H9 (cell line): ENCODE measurements at places on chromosomes 12 and 14. TPM values are rescaled to one million over a fixed set of nuclear protein-coding genes. Genes with fewer than 3 reads are reported as not detected.

The SLC5A8 gene
- 0.07 TPM in 2 replicates for total RNA-seq

GRCh38 chr12:10027721-10028120 lies 2.8 kb upstream of the CLEC9A start:
- H3K27ac ChIP-seq: no peak overlapping the region
- no peak for DNase-seq
- no peaks in the 10 kb centered on the region for H3K27me3 ChIP-seq
- peaks cover 2% of the 10 kb centered on the region; the same call in 2 of the 3 replicates for H3K36me3 ChIP-seq

GRCh38 chr14:42855085-42855484 lies 1248.4 kb downstream of the LRFN5 start:
- H3K27ac ChIP-seq: no peak overlapping the region
- H3K4me1 ChIP-seq: no peaks in the 10 kb centered on the region
- no peaks in the 10 kb centered on the region for H3K27me3 ChIP-seq
- no peak for DNase-seq

DNA sequence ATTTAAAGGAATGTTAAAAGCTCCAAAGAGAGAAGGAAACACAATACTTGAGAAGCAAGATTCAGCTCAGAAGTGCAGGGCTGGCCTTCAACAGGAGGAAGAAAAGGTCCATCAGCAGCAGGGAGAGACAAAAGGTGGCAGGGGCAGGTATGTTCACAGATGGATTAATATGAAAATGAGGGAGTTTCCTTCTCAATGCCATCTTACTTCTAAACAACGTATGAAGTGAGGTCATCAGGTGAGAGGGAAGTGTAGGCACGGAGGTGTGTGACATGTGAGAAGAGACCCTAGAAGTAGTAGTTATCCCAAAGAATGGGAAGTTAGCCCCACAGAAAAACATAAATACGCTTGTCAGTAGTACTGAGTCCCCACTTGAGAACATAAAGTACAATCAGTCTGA lies 122.5 kb downstream of the CCER1 start:
- no peak overlapping the region for H3K4me3 ChIP-seq
- H3K27ac ChIP-seq: no peak overlapping the region
- no peak for DNase-seq
- H3K36me3 ChIP-seq: no peaks in the 10 kb centered on the region

The MANSC4 gene
- total RNA-seq: not detected in 2 replicates

DNA sequence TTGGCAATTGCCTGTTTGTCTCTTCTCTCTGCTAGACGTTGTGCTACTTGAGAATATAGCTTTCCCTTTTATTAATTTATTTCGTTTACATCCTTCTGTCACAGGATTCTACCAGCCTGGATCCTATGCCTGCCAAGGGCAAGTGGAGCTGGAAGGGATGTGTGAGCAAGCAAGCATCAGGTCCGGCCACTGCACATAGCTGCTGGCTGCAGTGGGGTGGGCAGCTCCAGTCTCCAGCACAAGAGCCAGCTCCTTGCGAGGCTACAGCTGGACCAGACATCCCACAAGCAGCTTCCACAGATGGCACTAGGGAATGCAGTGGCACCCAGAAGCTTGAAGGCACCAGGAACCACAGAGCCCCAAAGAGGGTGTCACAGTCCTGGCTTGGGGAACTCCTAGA lies 225.0 kb downstream of the KCNC2 start:
- DNase-seq: peak; percentile 22
- H3K27ac ChIP-seq: no peak overlapping the region
- no peaks in the 10 kb centered on the region for H3K27me3 ChIP-seq
- H3K4me1 ChIP-seq: no peaks in the 10 kb centered on the region
- H3K4me3 ChIP-seq: no peak overlapping the region
- H3K36me3 ChIP-seq: no peaks in the 10 kb centered on the region

DNA sequence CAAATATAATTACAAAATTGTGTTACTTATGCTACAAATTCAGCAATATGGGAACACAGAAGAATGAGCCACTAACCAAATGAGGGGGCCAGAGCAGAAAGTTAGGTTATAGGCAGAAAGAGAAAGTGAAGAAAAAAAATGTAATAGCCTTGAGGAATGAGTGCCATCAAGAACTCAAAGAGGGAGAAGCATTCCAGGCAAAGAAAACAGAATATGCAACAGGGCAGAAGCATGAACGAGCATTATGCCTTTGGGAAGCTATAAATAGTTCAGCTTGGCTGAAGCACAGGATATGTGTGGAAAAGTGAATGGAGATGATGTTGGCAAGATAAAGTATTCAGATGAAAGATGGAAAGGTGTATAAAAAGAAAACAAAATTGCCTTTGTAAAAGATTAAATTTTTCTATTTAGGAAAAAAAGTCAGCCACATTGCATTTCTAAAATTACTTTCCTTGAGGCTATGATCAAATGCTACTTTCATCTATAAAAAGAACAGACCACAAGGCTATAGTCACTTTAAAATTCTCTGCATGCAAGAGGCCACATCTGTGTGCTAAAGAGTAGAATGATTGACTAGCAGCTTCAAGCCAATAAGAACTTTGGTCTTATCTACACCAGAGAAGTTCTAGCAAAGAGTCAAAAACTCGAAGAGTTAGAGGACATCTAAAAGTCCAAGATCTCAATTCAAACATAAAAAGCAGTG lies 193.6 kb upstream of the GARIN6 start:
- no peak overlapping the region for H3K4me3 ChIP-seq
- no peaks in the 10 kb centered on the region; the same call in 1 of the 2 replicates for H3K4me1 ChIP-seq
- H3K27me3 ChIP-seq: no peaks in the 10 kb centered on the region
- no peaks in the 10 kb centered on the region for H3K36me3 ChIP-seq

- no peaks in the 10 kb centered on the region for H3K36me3 ChIP-seq
- H3K4me3 ChIP-seq: no peak overlapping the region
- no peaks in the 10 kb centered on the region; the same call in 1 of the 2 replicates for H3K4me1 ChIP-seq
- no peak for DNase-seq
- no peaks in the 10 kb centered on the region for H3K27me3 ChIP-seq
Measured at GRCh38 chr14:90345239-90345557, 13.5 kb upstream of the NRDE2 start.

GRCh38 chr12:28799348-28799747 lies 349.7 kb upstream of the FAR2 start:
- H3K27ac ChIP-seq: no peak overlapping the region
- DNase-seq: no peak
- H3K27me3 ChIP-seq: no peaks in the 10 kb centered on the region
- H3K36me3 ChIP-seq: no peaks in the 10 kb centered on the region
- H3K4me1 ChIP-seq: no peaks in the 10 kb centered on the region
- H3K4me3 ChIP-seq: no peak overlapping the region

- H3K4me3 ChIP-seq: no peak overlapping the region
- no peaks in the 10 kb centered on the region for H3K27me3 ChIP-seq
- no peaks in the 10 kb centered on the region for H3K4me1 ChIP-seq
- H3K36me3 ChIP-seq: peaks cover 30% of the 10 kb centered on the region
Measured at GRCh38 chr14:54481695-54482094, 7.1 kb downstream of the GMFB start.

The EFS gene
- total RNA-seq: 31.9 and 32.1 TPM in 2 replicates
